HT-29 (cell line): ENCODE measurements at places on chromosomes 2 and 18.

DNA sequence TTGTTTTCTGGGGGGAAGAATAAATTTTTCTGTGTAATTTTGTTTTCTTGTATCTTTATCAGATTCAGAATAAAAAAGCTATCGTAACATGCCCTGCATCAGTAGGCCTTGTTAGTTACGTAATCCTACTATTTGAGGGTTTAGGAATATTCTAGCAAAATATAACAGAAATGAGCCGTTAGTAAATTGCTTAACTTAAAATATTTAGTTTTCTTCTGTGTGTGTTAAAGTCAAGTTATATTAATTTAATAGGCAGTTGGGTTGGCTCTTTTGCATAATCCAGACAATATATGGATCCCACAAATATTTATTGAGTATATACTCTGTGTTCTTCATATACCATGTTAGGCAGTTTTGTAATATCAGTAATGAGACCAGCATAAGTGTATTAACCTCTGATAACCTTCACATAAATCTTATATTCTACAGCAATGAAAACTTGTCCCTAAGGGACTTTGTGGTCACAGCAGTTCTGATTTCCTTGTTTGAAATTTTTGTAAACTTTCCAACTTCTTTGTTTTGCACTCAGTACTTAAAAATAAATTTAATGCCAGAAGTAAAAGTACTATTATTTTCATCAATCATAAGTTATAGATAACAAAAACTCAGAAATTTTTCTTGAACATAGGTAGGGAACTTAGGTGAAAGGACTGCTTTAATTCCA is 151.9 kb downstream of the FMNL2 start:
- no peak for DNase-seq

DNA sequence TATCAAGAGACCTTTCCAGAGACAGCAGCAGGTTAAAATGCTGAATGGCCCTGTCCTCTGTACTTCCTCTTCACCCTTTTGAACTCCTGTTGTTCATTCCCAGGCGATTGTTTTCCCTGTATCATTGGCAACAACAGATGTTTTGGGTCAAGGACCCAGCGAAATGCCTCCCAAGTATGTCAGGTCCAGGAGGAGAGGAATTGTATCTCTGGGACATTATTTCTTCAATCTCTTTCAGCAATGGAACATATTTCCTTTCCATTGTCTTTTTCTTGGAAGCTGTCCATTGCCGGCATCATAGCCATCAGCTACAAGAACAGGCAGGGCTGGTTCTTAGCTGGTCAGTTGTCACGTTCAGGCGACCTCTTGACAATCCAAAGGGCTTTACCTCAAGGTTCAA is 76.2 kb downstream of the NRP2 start:
- no peak for DNase-seq

DNA sequence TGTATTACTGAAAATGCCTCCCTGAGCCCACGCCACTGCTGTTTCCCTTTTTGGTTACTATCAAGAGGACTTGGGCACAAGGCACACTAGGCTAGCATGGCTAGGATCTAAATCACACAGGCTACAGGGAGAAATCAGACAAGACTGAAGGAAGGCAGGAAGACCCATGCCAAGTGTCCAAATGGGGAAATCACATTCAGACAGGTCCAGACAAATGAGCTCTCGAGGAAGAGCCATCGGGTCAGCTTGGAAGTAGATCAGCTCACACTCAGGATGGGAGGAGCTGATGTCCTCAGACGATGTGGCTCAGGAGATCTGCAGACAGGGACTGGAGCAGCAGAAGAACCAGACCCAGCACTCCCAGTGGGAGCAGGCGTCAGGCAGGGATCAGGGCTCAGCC is 113.2 kb downstream of the COL6A3 start:
- DNase-seq, result no peak

GRCh38 chr2:216246766-216247165 is 125.5 kb downstream of the MARCHF4 start:
- no peak for DNase-seq

GRCh38 chr2:129004485-129004884 is 685.8 kb upstream of the HS6ST1 start:
- DNase-seq, result no peak
